NCI-H1092 treated with DMSO at 0.1 percent for 48 hours (cell line): ENCODE measurements at places on chromosomes 3 and 15.

DNA sequence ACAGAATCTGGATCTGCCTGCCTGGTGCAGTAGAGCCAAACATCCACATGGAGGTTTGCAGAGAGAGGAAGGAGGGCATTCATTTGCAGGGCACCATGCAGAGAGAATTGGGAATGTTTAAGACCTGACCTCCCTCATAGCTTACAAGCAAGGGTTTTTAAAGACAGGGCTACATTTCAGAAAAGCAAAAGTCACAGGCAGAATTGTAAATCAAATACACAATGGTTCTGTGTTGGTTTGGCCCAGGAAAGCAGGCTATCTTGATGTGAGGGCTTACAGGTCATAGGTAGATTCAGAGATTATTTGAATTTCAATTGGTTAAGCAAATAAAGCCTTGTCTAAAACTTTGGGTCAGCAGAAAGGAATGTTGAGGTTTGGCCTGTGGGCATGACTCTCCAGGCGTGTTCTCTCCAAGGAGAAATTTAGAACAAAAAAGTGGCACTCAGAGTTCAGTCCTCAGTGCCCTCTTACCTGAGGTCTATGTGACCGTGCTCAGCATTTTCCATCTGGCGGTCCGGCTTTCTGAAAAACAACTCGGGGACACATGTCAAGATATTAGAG, 91.5 kb downstream of the CD47 start:
- DNase-seq, result no peak

DNA sequence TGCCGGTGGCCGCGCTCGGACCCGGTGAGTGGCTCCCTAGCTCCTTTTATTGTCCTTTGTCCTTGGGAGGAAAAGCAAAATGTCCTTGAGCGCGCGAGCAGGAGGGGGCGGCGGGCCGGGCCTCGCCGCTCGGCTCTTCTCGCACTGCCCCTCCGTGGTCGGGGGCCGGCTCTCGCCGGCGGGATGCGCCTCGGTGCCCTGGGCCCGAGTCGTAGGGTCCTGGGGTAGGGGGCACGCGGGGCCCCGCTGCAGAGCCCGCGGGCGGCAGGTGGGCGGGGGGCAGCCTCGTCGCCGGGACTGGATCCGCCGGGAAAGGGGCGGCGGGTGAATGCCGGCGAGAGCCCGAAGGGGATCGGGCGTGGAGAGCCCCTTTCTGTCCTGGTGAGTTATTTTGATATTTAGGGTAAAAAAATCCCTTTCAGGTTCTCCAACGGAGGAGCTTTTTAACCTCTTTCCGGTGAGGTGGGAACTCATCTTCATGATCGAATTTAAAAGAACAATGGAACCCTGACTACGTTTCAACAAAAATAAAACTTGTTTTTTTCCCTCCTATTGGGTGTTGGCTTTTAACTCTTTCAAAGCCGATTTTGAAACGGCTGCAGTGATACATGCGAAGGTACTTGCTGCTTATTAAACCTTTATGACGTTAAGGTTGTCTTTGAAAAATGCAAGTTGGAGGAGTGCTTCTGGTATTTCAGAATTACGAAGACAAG, 16.8 kb upstream of the CHD2 start:
- no peak for DNase-seq

GRCh38 chr15:91930092-91930491, 76.6 kb downstream of the SLCO3A1 start:
- DNase-seq, result no peak

DNA sequence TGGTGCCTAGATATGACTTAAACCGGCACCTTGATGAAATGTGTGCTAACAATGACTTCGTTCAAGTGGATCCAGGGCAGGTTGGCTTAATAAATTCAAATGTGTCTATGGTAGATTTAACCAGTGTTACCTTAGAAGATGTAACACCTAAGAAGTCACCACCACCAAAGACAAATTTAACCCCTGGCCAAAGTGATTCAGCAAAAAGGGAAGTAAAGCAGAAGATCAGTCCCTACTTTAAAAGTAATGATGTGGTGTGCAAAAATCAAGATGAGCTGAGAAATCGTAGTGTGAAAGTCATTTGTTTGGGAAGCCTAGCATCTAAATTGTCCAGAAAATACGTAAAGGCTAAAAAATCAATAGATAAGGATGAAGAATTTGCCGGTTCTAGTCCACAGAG, 1.1 kb downstream of the FAN1 start:
- DNase-seq, result no peak

DNA sequence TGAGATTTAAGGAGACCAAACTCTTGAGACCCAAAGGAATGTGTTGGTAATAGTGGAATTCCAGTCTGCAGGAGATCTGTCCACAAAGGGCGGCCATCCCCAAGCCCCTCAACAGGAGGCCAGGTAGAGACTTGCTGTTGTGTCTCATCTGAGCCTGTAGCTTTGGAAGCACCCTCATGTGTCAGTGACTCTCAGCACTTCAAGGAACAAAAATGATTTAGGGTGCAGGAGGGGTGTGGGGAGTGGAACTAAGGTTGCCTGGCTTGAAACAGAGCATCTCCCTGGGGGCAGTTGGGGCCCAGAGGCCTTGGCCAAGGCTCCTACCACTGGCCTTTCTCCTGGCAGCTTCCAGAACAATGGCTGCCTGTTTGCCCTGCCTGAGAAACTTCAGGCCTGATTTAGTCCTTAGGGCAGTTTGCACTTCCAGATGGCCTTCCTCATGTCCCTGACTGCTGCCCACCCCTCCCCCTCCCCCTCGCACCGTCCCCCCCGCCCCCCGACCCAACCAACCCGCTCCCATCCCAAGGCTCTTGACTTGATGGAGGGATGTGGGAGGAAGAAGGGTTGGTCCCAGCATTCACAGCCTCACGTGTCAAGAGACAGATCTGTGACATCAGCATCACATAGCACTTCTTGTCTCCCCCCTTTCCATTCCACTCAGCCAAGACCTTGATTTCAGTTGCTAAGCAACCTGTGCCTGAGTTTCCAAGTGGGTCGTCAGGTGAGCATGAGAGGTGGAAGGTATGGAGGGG, 77.1 kb downstream of the CORO2B start:
- peak; percentile 5 for DNase-seq

GRCh38 chr3:111352585-111352984, 189.4 kb upstream of the CD96 start:
- no peak for DNase-seq

GRCh38 chr3:14483286-14483685, 56.9 kb downstream of the GRIP2 start:
- DNase-seq, result no peak

DNA sequence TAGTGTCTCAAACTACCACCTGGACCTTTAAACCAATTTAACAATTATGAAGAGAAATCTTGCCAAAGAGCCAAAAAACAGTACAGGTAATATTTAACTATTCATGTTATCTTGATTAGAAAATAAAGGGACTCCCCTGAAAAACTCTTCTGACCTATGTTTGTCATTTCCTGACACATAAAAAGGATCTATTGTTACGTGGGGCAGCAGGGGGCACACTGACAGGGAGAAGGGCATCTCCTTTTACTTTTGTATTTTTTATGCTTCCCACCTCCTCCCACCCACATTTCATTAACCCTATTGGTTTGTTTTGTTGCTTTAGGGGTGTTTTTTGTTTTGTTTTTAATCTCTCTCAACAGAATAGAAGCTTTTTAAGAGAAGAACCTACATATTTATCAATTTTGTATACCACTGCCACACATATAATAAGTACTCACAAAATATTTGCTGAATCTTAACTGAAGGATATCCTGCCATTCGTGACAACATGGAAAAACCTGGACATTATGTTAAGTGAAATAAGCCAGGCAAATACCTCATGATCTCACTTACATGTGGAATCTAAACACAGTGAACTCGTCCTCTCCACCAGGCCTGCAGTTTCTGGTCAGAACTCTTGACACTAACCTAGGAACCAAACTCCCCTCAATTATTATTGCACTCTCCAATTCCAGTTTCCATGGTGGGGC, 17.7 kb downstream of the STAG1 start:
- no peak for DNase-seq
